ENCODE measurements at places on chromosomes 3 and 15. TPM values are rescaled to one million over a fixed set of nuclear protein-coding genes. Genes with fewer than 3 reads are reported as not detected.

The TMPRSS7 gene
- not detected for total RNA-seq

The LYZL4 gene
- total RNA-seq = not detected

The TNIK gene
- 12.7 TPM for total RNA-seq

The GPR176 gene
- total RNA-seq = 75.9 TPM

Data from M059J (cell line).